ENCODE measurements at places on chromosomes 5 and 9.

GRCh38 chr5:137888466-137888862 is 793 bp upstream of the PKD2L2 start:
- DNase-seq = peak; percentile 27

DNA sequence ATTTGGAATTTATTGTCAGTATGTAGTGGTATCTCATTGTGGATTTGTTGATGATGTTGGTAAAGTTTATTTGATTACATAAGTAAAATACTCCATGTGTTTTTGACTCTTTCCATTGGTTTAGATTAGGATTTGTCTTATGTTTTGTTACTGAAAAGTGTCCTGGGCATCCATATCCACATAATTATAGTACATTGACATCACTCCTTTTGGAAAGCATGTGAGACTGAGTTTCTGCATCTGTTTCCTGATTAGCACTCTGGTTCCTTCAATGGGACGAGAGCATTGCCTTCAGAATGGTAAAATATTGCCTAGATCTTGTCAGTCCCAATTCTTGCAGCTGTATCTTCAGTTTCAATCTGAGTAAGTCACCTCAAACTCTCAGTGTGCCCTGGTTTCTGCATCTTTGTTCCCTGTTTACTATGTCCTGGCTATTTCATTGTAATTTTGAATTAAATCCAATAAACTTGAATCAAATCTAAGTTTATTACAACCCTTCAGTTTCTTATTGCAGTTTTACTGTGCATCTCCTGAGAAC is 128.1 kb downstream of the FBXO38 start:
- no peak for DNase-seq

- DNase-seq = no peak
Measured at GRCh38 chr9:21728781-21729180, 73.7 kb upstream of the MTAP start.

DNA sequence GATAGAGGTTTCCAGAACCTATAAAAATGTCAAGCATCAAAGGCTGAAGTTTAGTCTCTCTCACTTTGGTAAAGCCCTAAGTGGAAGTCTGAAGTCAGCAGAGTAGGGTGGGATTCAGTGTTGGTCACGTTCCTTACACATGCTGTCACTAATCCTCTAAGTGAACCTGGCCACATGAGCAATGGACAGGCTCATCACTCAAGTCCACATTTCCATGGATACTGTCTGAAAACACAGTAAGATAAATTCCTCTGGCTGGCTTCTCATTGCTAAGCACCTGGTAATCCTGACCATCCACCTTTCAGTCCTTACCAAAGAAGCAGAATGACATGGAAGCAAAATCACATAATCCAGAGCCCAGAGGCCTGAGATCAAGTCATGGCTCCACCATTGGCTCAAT is 43.8 kb downstream of the GNA14 start:
- DNase-seq = no peak

- DNase-seq = no peak
Measured at GRCh38 chr9:101418518-101419430, 16.8 kb downstream of the ALDOB start.

DNA sequence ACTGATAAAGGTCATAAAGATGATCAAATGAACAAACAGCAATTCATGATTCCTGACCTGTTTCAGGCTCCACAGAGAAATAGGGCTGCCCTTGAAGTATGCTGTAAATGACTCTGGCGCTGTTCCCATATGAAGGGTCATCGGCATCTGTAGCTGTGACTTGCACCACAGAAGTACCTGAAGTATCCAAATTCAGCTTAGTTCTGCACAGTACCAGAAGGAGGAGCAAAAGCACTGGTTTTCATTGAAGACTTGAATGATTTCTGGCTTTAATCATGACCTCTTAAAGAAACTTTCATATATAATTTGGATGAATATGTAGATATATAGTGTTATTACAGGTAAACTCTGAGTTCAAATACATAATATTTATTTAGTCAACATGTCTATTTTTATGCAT is 109.1 kb downstream of the CDH10 start:
- peak; percentile 92 for DNase-seq

GRCh38 chr9:113313261-113313660 is 10.1 kb upstream of the RNF183 start:
- DNase-seq = no peak

GRCh38 chr9:130857864-130858738 is 23.0 kb downstream of the ABL1 start:
- no peak for DNase-seq
